SJSA1 (cell line): ENCODE measurements at places on chromosomes 11 and 22.
A peak's percentile ranks its signal among the peaks of the same experiment; 100 is the strongest.

GRCh38 chr22:30185129-30185528, 61.4 kb downstream of the LIF start:
- H3K27me3 ChIP-seq, result no peaks in the 10 kb centered on the region
- peaks cover 48% of the 10 kb centered on the region for H3K4me1 ChIP-seq

- H3K27me3 ChIP-seq, result 0 out of 2 replicates have a peak, but pooled peaks cover 3% of the 10 kb centered on the region
- H3K27ac ChIP-seq, result no peak overlapping the region
- no peaks in the 10 kb centered on the region for H3K36me3 ChIP-seq
These were observed 1.5 kb downstream of the MS4A8 start for GRCh38 chr11:60700689-60701468.

DNA sequence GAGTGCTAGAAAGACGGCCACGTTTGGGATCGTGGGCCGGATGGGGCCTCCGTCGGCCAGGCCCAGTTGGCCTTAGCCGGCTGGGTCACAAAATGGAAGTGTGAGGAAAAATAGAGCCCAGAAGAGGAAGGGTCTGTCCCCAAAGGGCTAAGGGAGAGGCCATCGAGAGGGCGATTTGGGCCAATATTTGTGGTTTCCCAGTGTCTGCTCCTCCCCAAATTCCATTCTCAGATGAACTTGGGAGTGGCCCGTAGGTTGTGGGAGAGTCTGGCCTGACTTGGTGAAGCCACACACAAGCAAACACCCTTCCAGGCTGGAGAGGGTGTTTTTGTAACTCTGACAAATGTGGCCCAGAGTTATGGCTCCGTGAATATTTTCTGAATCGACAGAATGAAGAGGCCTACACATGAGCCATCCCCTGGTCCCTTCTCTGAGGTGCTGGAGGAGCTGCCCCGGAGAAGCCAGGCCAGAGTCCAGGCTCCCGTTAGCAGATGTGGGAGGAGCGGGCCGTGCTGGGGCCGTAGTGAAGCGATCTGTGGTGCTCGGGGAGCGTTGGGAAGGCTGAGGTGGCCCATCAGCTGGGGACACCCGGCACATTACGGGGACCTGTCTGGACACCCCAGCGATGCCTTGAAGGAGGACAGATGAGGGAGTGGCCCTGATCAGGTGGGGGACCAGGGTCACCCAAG, 73.5 kb upstream of the PPARA start:
- peak overlapping the region; percentile 88 for H3K4me3 ChIP-seq
- H3K4me1 ChIP-seq, result peaks cover 54% of the 10 kb centered on the region
- peak overlapping the region; percentile 92 for H3K27ac ChIP-seq
- peaks cover 95% of the 10 kb centered on the region for H3K36me3 ChIP-seq

GRCh38 chr11:130261571-130261970, 53.1 kb downstream of the ZBTB44 start:
- no peaks in the 10 kb centered on the region for H3K4me1 ChIP-seq
- H3K27me3 ChIP-seq, result no peaks in the 10 kb centered on the region
- H3K27ac ChIP-seq, result no peak overlapping the region
- H3K36me3 ChIP-seq, result no peaks in the 10 kb centered on the region
- H3K4me3 ChIP-seq, result no peak overlapping the region

DNA sequence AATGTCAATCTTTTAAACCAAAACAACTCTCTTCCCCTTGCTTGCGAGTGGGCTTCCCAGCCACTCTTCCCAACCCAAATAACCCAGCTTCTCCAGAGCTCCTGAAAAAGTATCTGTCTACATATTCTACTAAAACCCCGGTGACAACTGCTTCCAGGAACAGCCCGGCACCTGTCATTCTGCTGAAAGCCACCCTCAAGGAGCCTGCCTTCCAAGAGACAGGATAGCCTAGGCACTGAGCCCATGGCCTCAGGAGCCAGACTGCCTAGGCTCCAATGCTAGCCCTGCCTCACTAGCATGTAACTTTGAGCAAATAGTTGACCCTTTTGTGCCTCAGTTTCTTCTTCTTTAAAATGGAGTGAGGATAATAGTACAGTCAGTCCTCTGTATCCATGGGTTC, 459.8 kb downstream of the SOX6 start:
- H3K4me3 ChIP-seq, result no peak overlapping the region
- no peaks in the 10 kb centered on the region for H3K27me3 ChIP-seq
- peak overlapping the region; percentile 54; the same call in 1 of the 2 replicates for H3K27ac ChIP-seq
- no peaks in the 10 kb centered on the region for H3K36me3 ChIP-seq
- no peak for DNase-seq

DNA sequence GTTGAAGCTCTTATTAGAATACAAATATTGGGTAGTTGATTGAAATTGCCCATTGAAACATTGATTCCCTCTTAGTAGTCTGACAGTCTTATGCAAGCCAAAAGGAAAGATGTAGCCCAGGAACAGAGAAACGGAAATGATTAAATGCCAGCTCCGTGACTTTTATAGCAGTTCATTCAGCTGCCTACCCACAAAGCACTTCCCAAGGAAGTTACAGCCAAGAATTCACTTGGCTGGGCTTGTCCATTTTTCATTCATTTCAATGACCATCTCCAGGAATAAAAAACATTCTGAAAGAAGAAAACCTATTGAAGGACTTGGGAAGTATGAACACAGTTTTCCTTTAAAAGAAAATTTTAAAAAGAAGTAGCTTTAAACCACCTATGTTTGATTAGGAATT, 62.0 kb downstream of the NCAM1 start:
- no peak overlapping the region for H3K27ac ChIP-seq
- H3K27me3 ChIP-seq, result no peaks in the 10 kb centered on the region
- H3K36me3 ChIP-seq, result no peaks in the 10 kb centered on the region
- no peak for DNase-seq
- no peaks in the 10 kb centered on the region for H3K4me1 ChIP-seq
- no peak overlapping the region for H3K4me3 ChIP-seq

GRCh38 chr22:31241936-31242335, 29.8 kb downstream of the LIMK2 start:
- peaks cover 46% of the 10 kb centered on the region for H3K4me1 ChIP-seq
- DNase-seq, result no peak
- peak overlapping the region; percentile 92 for H3K27ac ChIP-seq

DNA sequence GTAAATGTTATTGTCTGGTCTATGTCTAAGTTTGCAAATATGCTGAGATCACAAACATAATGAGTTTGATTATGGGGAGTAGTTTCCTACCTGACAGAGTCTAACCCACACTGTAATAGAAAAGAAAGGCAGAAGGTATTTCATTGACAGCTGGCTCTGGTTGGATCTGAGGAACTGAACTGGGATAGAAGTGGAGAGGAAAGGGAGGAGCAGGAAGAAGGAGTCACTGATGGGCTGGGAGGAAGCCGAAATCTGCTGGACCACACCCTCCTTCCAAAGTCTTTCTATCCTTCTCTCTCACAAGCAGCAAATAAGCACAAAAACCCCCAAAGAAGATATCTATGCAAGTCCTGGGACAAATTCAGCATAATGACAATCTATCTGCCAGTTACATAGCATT, 11.7 kb downstream of the BLID start:
- H3K4me3 ChIP-seq, result no peak overlapping the region
- H3K27me3 ChIP-seq, result no peaks in the 10 kb centered on the region
- peaks cover 26% of the 10 kb centered on the region for H3K4me1 ChIP-seq
- H3K27ac ChIP-seq, result no peak overlapping the region

- no peaks in the 10 kb centered on the region; the same call in 1 of the 2 replicates for H3K4me1 ChIP-seq
- no peaks in the 10 kb centered on the region for H3K36me3 ChIP-seq
- no peak for DNase-seq
These were observed 72.1 kb upstream of the OR5AK2 start for GRCh38 chr11:56916587-56916986.

DNA sequence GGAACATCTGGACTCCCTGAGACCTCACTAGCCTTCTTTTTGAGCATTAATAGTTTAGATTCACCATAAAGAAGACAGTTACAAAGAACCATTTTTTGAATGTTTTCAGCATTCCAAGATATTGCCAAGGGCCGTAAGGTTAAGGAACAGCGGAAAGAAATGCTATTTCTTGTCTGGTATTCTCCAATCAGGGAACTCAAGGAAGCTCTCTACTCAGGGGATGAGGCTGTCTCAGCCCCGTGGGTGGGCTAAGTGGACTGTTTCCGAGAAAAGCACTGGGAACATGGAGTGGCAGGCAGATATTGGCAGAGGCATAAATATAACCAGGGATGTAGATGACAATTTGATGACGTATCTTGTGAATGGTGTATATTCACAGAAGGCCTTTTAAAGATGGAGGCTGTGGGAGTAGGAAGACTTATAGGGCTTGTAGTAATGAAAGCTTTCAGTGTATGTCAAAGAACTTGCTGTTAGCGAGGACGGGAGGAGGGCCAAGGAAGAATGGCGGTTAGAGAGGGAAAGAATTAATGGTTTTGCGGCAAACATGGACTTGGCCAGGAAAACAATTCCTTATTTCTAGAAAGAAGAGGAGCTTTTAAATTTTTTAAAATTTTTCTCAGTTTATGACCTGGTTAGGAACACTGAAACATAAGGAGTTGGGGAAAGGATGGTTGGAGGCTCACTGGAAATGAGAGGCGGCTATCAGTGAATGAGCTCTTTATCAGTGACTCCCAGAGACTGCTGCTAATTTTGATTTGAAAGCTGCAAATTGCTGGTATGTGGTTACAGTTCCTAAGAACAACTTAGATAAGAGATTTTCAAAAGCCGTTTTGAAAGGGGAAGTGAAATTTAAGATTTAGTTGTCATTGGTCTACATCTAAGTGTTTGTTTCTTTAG, 64.6 kb downstream of the ST3GAL4 start:
- peaks cover 10% of the 10 kb centered on the region for H3K4me1 ChIP-seq
- peak overlapping the region; percentile 74 for H3K27ac ChIP-seq
- H3K27me3 ChIP-seq, result no peaks in the 10 kb centered on the region
- H3K4me3 ChIP-seq, result no peak overlapping the region
- DNase-seq, result peak; percentile 56
- no peaks in the 10 kb centered on the region for H3K36me3 ChIP-seq

GRCh38 chr11:36011574-36011973, 67.7 kb downstream of the LDLRAD3 start:
- H3K27ac ChIP-seq, result no peak overlapping the region
- no peaks in the 10 kb centered on the region for H3K27me3 ChIP-seq
- DNase-seq, result no peak
- no peaks in the 10 kb centered on the region for H3K36me3 ChIP-seq

GRCh38 chr11:17846852-17847453, 112.4 kb downstream of the KCNC1 start:
- no peak overlapping the region for H3K27ac ChIP-seq
- no peaks in the 10 kb centered on the region for H3K36me3 ChIP-seq
- H3K4me1 ChIP-seq, result no peaks in the 10 kb centered on the region
- H3K27me3 ChIP-seq, result no peaks in the 10 kb centered on the region
- no peak overlapping the region for H3K4me3 ChIP-seq

DNA sequence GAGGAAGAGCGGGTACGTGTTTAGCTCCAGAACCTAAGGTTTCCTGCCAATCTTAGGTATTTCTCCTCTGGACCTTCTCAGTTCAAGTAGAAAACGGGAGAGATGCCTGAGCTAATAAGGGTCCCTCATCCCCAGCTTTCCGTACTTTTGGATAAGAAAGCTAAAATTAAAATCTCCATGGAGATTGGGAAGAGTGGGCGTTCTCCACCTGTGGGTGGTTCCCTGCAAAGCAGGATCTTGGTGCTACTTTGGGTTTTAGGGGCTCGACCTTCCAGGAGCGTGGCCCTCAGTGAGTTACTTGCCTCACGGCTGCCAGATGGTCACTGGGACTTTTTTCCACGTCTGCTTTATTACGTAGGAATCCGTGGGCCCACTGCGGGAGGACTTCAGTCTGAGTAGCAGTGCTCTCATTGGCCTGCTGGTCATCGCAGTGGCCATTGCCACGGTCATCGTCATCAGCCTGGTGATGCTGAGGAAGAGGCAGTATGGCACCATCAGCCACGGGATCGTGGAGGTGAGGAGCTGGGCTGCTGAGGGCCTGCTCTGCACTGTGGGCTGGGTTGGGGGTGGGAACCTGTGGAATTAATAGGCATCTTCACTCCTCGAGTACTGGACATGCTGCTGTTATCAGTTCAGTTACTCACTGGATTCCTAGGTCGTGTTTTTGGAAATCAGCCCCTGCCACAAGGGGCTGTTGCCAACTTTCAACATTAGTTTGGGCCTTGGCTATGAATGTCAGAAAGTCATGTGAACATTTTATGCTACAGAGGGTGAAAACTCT, 17.8 kb upstream of the ST14 start:
- H3K4me3 ChIP-seq, result no peak overlapping the region
- H3K27me3 ChIP-seq, result no peaks in the 10 kb centered on the region
- no peaks in the 10 kb centered on the region for H3K4me1 ChIP-seq
- H3K36me3 ChIP-seq, result peaks cover 2% of the 10 kb centered on the region; the same call in 1 of the 2 replicates

DNA sequence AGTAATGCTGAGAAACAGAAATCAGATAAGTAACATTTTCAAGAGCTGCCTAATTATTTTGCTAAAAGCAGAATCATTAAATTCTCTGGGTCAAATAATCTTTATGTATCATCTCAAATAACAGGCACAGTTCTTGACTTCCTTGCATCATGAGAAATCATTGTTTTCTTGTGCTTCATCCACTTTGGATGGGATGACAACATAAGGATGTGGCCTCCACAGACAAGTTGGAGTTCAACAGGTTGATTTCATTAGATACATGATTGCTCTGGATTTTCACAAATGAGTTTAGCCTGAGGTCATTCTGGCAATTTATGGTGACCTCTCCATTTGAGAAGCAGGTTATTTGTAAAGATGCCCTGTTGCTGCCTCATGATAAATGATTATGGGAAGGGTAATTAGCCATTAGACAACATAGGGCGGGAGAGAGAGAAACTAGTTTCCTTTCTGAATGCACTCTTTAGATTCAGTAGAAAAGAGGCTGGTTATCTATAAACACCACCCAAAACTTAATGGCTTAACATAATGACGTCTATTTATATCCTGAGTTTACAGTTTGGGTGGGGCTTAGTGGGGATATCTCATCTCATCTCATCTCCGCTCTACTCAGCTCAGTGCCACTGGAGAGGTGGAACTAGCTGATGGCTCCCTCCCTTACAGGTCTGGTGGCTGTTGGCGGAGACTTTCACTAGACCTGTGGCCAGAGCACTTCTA, 35.0 kb upstream of the ADORA2A start:
- H3K36me3 ChIP-seq, result peaks cover 23% of the 10 kb centered on the region
- DNase-seq, result no peak
- H3K4me1 ChIP-seq, result peaks cover 21% of the 10 kb centered on the region
- no peaks in the 10 kb centered on the region for H3K27me3 ChIP-seq
- peak overlapping the region; percentile 30 for H3K27ac ChIP-seq

DNA sequence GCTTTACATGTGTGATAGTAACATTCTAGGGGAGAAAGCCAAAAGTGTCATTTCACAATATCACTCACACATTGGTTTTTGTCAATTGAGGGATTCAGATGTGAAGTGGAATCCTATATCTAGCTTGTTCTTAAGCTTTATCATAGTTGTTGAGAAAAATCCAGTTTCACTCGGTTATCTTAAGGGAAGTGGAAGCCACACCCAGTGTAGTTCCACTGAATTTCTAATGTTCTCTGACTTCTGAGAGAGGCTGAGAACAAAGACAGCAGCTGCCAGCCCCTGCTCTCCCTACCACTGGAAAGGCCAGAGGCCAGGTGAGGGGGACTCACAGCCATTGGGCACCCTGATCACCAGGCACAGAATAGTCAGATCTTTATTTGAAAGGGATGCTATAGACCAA, 53.7 kb downstream of the THAP12 start:
- no peaks in the 10 kb centered on the region for H3K36me3 ChIP-seq
- DNase-seq, result no peak
- no peak overlapping the region for H3K4me3 ChIP-seq
- no peak overlapping the region for H3K27ac ChIP-seq
